ENCODE measurements at places on chromosomes 13 and 19. TPM values are rescaled to one million over a fixed set of nuclear protein-coding genes. Genes with fewer than 3 reads are reported as not detected.

Gene LGALS7
- total RNA-seq = not detected

GRCh38 chr19:55678121-55678671 lies 3.2 kb downstream of the EPN1 start:
- no peak for DNase-seq

DNA sequence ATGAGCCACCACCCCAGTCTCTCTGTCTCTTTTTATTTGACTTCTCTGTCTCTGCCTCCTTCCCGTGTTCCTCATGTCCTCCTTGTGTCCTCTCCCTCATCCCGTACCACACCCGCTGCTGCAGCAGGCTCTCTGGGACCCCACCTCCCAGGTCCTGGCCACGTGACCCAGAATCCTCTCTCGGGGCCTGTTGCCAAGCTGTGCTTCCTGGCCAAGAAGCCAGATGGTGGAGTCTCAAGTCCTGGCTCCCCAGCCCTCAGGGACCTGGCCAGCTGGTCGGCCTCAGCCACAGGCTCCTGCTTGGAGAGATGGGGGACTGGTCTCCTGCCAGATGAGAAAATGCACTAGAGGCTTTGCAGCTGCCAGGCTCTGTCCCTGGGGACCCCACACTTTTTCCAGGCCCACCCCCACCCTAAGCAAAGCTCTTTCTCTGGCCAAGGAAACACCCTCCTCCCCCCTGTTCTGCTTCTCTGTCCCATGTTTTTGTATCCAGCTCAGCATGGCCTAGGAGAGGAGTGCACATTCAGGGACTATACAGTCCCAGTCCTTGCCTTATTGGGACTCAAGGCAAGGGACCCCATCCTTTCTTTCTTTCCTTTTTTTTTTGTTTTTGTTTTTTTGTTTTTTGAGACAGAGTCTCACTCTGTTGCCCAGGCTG lies 34.3 kb upstream of the SHKBP1 start:
- no peak for DNase-seq

GRCh38 chr19:7545904-7546303 lies 10.4 kb downstream of the PNPLA6 start:
- no peak for DNase-seq

Gene TPGS1
- 10.5 TPM for total RNA-seq

Gene PCP2
- not detected for total RNA-seq

Gene SPRED3
- 0.97 TPM for total RNA-seq

Gene IZUMO4
- 1.4 TPM for total RNA-seq

Data from NCI-H460 (cell line).